ENCODE measurements at places on chromosomes 1 and 21.

DNA sequence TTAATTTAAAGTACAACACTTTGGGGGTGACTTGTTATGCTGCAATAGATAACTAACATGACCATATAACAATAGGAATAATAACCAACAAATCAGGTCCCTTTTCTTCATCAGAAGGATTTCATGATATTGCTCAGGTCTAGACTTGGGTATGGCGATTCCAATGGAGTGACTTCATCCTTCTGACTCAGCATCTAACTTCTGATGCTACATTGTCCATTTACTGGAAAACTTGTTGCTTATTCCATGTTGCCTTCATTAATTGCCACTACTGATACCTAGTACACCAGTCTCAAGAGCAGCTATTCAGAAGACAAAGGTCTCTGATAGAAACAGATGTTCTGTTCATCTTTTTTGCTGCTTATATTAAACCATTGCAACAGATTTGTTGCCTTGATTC is 324.3 kb downstream of the TGFB2 start:
- no peak for DNase-seq

DNA sequence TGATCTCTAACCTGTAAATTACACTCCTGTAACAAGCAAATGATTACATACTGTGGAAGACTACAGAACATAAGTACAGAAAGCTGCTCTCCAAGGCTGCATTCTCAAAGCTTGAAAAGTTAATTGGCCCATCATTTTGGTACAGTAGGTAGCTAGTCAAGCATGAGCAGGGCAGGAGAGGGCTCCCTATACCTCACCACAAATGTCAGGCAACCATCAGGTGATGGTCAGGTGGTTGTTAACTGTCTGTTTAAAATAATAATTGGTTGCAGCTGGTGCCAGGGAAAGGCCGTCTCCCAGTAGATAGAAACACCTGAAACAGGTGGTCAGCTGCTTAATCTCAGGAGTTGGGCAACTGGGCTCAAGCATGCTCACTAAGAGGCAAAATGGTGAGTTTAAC is 13.1 kb upstream of the SLC1A7 start:
- no peak for DNase-seq

DNA sequence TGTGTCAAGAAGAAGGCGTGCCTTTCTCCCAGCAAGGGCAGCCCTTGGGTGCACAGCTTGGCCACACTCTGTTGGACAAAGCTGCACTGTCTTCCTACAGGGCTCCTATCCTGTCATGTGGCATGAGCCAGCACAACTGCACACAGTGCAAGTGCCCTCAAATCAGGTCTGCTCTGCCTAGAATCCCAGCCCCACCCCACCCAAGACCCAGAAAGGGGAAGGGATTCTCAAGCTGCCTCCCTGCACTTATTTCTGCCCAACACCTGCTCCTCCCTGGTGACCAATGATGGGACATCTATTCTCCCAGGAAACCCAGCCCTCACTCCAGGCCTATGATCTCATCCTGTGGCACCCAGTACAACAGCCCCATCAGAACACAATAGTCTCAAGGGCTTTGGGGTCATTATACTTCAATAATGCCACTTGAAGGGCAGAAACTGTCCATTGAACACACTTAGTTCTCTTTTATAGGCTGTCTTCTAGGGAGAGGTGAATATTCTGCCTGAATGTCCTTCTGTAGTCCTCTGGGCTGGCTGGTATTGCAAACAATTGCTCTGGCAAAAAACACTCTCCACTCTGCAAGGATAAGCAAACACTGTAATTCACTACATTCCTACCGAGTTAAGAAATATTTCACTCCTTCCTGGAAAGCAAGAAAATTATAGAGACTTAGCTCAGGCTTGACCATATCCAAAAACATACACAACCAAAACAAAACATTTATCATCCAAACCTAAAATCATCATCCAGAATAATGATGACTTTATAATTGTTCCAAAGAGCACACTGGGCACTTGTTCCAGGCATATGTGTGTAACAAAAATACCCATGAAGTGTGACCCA is 43.1 kb upstream of the IGSF3 start:
- DNase-seq = no peak

GRCh38 chr1:179107706-179108629 is 26.1 kb downstream of the TOR3A start:
- no peak for DNase-seq

DNA sequence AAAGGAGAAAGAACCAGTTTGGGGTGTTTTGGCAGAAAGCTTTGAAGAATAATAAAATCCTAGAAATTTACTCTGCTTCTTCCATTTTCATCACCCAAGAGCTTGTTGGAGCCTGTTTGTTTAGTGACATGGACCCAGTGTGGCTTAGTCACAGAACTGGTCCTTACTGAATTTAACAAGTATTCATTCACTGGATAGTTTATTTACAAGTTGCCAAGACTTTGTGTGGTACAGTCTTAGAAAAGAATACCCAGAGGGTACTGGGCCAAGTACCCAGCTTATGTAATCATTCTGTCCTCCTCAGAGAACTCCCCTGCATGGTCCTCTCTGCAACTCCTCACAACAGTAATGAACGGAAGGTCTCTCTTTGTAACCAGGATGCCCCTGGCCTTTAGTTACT is 16.4 kb downstream of the RAB4A start:
- peak; percentile 29 for DNase-seq

DNA sequence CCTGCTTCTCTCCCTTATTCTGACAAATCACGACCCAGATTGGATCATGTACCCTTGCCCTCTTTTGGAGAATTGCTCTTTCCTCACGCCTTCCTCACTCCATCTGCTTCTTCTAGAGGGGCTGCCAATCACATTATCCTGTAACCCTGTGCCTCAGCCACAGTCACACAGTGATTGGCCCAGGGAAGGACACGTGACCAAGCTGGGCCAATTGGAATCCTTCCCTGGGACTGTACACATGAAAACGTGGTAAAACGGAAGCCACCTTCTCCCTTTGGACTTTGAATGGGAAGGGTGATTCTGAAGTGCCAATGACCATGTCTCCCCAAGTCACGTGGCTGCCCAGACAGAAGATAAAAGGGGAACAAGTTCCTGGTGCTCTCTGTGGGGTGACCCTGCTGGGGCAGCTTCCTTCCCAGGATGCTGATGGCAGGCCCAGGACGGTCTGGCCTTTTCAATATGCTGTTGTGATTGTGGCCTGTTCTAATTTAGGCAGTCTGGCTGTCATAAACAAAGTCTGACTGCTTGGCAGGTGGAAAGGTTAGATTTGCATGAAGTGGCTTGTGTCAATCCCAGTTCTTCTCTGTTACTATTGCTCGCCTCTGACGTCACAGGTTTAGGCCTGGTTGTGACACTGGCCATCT is 92.9 kb downstream of the UBIAD1 start:
- no peak for DNase-seq

- no peak for DNase-seq
These were observed 236.4 kb upstream of the BEND5 start for GRCh38 chr1:49013079-49013478.

- no peak for DNase-seq
These were observed 38.9 kb downstream of the ARHGEF11 start for GRCh38 chr1:157006676-157007075.

GRCh38 chr1:206508956-206509355 is 1.6 kb downstream of the RASSF5 start:
- DNase-seq = no peak

DNA sequence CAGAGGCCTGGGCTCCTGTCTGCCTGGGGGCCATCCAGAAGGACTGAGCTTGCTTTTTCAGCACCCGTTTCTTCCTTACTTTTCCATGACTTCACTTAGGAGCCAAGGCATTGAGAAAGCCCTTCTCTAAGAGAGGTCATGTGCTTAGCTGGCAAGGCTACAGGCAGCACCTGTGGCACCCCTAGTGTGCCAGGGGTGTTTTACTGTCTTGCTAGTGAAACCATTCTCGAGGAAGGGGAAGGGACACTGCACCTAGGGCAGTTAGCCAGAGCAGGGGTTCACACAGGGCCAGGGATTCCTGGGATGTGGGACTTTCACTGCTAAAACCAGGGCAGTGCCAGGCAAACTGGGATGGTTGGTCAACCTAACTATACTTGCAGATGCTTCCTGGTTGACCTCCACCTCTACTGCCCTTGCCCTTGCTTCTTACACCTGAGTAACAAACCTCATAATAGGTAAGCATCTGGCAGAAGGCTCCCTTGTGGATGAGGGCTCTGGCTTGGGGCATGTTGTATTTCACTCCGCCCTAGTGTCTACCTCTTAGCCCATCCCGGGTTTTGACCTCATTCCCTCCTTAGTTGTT is 69.2 kb downstream of the NOS1AP start:
- DNase-seq = no peak

- DNase-seq = no peak
These were observed 78.3 kb downstream of the MAB21L3 start for GRCh38 chr1:116189481-116189880.

DNA sequence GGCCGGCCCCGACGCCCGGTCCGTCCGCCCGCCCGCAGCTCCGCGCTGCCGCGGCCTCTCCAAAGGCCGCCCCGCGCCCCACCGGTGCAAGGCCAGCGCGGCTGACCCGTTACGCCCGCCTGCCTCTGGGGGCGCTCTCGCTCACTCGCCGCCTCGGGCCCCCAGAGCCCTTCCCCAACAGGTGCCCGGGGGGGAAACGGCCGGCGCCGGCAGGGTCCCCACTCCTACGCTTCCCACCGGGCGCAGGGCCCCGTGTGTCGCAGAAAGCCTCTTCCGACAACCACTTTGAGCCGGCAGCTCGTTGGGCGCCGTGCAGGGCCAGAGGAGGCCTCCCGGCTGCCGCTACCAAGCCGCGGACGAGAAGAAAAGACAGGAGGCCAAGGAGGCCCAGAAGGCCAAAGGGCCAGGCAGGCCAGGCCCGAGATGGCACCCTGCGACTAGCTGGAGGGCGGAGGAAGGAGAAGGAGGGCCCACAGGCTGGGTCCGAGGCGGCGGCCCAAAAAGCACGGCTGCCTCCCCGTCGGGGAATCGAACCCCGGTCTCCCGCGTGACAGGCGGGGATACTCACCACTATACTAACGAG is 64.9 kb upstream of the FCGR2A start:
- peak; percentile 47 for DNase-seq

- no peak for DNase-seq
These were observed 43.4 kb upstream of the SLC19A2 start for GRCh38 chr1:169529068-169529642.

DNA sequence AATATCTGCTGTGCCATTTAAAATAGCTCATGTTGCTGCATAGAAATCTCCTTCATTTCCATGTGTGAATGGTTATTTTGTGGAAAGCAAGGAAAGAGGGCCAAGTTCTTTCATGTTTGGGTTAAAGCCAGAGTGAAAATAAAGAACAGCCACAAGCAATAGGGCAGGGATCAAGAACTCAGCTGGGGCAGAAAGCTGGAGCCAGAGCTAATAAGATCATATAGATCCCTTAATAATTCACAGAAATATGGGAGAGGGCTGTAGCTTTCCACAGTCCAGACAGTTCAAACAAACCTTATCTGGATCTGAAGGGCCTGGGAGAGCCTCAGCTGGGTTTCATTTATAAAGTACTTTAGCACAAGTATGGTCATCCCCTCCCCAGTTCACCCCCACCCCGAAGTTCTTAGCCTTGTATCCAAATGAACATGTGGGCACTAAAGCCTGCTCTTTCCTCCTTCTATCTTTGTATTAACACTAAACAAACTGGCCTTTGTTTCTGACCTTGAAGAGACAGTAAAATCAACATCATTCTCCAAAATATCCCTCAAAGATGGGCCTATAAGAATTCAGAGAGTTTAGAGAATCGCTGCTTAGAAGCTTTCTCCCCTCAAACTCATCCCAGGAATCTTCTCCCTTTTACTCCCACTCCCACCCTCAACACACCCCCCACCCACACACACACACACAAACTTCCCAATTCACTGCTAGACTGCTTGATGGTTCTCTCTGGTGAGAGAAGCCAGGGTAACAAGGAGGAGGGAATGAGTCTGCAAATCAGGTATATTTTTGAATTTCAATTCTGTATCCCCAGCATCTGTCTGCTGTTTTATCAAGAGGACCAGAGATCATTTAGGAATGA is 41.7 kb downstream of the UTP25 start:
- DNase-seq = no peak

- DNase-seq = peak; percentile 92
These were observed 3.5 kb upstream of the ARID1A start for GRCh38 chr1:26692211-26692792.

GRCh38 chr21:43916691-43917514 is 51.9 kb downstream of the AGPAT3 start:
- no peak for DNase-seq

DNA sequence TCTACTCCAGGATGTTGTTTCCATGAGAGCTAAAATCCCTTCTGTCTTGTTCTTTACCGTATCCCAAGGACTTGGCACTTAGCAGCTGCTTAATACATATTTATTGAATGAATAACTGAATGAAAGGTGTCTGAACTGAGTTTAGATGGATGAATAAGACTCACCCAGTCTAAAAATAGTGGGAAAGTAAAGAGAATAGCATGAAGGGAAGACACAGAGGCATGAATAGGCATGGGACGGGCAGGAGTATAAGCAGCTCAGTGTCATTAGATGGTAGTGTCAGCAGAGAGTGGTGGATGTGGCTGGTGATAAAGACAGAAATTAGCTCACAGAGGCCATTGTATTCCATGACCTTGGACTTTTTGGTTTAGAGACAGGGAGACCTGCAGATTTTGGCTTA is 9.2 kb downstream of the IL12RB2 start:
- DNase-seq = no peak

DNA sequence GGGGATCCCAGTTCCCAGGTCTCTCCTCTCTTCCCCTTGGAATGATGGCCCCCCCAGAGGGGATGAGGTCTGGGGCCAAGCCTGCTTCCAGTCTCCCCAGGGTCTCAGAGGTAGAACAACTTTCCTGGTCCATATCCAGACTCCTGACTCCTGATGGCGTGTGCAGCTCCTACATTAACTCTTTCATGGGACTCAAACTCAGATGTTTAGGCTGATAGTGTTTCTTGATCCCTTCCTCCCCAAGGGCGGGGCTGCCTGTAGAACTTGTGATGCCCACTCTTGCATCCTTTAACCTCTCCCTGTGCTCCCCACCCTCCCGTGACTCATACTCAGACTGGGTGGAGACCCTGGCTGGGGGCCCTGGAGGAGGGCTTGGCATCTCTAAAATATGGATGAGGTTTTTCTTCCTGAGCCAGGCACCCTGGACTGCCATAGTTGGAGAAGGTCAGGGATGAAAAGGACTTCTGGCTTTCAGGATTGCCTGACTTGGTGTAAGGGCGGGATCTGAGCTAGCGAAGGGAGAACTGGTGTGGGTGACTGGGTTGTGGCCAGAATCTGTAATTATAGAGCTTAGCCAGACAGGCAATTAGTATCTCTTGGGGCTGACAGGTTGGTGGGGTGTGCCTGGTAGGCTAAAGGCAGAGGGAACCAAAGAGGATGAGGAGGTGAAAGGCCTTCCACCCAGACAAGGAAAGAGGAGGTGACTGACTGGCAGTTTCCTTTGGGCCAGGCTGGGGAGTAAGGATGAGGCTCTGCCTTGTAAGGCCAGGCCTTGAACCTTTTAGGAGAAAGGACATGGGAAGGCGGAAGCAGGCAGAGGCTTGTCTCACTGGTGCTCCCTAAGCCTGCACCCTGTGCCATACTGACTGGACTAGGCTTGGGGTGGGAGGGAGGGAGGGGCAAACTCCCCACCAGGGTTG is 1.5 kb downstream of the ATP8B2 start:
- peak; percentile 61 for DNase-seq

GRCh38 chr1:91166106-91166712 is 144.4 kb upstream of the ZNF644 start:
- DNase-seq = peak; percentile 39

Data from HFFc6 (cell line).